OCI-M1 (cell line): ENCODE measurements at places on chromosomes 13 and 19.

DNA sequence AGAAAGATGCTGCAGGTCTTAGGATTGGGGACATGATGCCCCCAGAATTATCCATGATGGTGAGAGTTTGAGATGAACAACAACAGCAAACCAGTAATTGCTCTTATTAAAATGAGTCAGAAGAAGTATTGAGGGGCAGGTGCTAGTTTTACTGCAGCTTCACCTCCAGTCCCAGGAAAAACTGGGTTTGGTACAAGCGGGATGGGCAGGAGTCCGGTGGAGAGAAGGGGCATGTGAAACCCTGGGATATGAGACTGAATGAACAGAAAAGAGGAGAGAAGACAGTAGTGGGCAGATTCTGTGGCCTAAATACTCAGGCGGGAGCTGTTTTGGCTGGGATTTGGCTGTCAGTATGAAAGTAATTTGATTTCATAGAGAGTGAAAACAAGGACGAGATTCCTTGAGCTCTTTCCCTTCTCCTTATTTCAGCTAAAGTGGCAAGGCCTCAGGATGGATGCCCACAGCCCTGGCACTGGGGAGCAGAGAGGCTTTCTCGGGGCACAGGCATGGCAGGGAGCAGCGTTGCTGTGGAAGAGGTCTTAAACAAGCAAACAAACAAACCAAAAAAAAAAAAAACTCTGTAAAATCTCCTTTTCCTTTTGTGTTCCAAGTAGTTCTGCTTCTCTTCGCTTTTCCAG, 30.7 kb downstream of the NFIX start:
- DNase-seq, result no peak

- DNase-seq, result peak; percentile 69
These were observed 207.5 kb downstream of the KCNRG start for GRCh38 chr13:50222569-50223332.

- no peak for DNase-seq
These were observed 12.6 kb upstream of the ZNF681 start for GRCh38 chr19:23771316-23771715.

DNA sequence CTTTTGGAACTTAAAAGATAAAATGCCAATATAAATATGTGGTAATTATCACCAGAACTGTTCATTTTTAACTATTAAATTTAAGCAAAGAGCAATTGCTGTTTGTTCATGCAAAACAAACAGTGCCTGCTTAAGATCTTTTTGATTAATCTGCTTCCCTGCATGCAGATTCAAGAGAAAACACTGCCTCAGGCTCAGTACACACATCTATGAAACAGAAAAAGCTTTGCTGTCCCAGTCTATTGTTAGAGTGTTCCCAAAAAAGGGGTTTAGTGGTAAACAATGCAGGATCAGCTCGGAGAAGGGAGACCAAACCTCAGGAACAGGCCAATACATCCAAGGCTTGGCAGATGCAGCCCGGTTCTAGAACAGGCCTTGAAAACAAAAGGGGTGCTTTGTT, 49.3 kb upstream of the TDRD3 start:
- DNase-seq, result no peak

- DNase-seq, result no peak
These were observed 2.0 kb downstream of the LMTK3 start for GRCh38 chr19:48509467-48510194.

DNA sequence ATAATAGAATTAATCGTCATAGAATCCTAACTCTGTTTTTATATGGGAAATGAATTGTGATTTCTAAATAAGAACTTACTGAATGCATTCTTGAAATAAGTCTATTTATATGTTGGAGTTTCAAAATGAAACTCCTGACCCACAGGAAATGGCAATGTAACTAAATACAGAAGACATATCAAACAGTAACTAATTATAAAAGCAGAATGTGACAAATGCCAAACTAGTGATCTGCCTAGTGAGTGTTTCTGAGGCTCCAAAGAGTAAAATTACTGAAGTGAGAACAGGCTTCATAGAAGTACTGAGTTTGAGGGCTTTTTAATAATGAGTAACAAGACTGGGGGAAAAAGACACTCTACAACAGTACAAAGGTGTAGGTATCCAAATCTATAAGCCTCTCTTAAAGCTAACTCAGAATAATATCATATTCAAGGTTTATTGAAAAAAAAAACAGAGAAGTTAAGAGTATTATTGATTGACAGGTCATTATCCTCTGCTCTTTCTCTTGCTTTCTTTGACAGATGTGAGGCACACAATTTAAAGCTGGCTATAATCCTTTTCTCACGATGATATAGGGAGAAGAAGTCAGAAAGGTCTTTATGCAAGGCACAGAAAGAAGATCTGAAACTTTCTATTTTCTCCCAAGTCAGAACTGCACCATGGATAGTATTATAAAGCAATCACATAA, 17.4 kb upstream of the ATXN8OS start:
- DNase-seq, result no peak

GRCh38 chr13:48493851-48494250, 39.0 kb downstream of the RCBTB2 start:
- DNase-seq, result no peak

DNA sequence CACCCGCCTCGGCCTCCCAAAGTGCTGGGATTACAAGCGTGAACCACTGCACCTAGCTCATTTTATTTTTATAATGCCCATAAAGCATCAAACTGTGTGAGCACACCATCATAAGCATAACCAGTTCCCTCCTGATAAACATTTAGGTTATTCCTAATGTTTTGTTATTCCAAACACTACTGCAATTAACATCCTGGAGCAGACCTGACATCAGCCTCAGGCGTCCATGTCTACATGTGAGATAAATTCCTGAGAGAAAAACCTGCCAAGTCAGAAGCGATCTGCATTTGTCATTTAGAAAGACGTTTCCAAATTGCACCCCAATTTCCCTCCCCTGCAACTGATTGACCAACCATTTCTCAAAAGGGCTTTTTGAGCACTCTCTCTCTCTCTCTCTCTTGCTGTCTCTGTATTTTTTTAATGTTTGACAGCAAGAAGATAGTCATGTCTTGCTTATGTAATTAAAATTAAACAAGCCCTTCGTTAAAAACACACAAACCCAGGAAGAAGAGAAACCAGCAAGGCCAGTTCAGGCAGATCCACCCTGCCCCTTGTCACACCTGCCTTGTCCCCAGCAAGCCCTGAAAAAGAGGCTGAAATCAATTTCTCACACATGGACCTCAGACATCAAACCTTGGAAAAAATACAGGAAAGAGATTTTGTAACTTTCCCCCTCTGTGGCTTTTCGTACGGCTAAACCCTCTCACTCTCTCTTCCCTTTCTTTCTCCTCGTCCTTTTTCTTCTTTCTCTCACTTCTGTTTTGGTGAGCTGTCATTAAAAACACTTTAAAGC, 9.9 kb downstream of the LYPD3 start:
- DNase-seq, result no peak

DNA sequence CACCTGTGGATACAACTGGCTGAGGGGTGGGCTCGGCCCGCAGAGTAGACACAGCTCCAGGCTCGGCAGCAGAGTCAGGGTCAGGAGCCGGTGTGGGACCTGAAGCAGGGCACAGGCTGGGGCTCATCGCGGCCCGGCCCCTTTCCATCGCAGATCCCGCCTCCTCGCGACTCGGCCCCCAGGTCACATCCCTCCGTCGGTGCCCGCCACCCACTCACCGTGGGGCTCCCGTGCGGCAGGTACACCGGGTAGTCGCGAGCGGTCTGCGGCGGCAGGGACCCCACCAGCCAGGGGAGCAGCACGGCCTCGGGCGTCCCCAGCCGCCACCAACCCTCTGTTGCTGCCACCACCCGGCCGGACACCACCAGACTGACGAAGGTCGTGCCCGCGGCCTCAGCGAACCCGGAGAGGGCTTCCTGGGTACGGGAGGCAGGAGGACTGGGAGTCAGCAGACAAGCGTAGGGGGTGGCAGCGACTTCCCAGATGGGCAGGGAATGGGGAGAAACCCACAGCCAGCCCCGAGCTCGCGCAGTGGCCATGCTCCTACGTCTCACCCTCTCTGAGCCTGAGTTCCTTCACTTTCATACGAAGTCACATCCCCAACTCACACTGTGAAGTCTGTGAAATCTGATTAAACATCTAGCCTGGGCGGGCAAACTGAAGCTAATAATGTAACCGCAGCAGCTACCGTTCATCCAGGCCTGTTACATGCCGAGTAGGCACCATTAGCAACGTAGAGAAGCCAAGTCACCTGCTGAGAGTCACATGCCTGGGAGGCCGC, 3.7 kb downstream of the FUZ start:
- DNase-seq, result no peak

GRCh38 chr19:42099336-42099925, 23.5 kb downstream of the ZNF574 start:
- no peak for DNase-seq

- no peak for DNase-seq
These were observed 219.6 kb downstream of the RAP2A start for GRCh38 chr13:97653443-97654140.

- DNase-seq, result peak; percentile 95
These were observed 29.4 kb downstream of the SPC24 start for GRCh38 chr19:11125994-11126685.

GRCh38 chr19:17560205-17560595, 4.8 kb downstream of the COLGALT1 start:
- no peak for DNase-seq

DNA sequence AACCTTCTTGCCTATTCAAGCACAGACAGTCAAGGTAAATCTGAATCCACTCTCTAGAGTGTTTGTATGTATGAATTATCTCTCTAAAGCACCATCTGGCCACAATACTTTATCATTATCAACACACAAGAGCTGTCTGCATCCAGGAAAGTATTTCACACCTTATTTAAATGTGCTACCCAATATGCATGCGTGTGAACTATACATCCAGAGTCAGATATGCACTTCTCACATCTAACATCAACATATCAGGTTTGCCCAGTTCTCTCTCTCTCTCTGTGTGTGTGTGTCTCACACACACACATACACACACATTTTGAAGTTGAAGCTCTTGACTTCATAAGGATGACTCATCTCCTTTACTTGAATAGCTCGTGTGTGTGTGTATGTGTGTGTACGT, 697.5 kb upstream of the PCDH20 start:
- DNase-seq, result no peak

- no peak for DNase-seq
These were observed 69.9 kb downstream of the SLITRK6 start for GRCh38 chr13:85729296-85729695.

- no peak for DNase-seq
These were observed 657.4 kb upstream of the ATXN8OS start for GRCh38 chr13:69450245-69450644.

- no peak for DNase-seq
These were observed 475.1 kb downstream of the FOXO1 start for GRCh38 chr13:40191186-40191980.

- no peak for DNase-seq
These were observed 7.0 kb downstream of the ZSCAN5C start for GRCh38 chr19:56209091-56209490.

DNA sequence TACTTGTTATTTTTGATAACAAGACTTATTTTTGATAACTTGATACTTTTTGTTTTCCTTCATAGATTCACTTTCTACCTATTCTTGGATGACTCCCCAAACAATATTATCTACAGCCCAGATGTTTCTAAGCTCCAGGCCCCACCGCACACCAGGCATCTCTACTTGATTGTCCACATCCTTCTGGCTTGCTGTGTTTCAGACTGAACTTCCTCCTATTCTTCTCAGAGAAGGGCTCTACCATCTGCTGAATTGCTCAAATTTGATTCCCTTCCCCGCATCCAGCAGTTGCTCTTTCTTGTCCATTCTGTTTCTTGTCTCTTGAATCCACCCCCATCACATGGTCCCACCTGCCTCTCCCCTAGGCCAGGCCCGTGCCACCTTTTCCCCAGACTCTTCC, 13.0 kb downstream of the NUDT15 start:
- no peak for DNase-seq

DNA sequence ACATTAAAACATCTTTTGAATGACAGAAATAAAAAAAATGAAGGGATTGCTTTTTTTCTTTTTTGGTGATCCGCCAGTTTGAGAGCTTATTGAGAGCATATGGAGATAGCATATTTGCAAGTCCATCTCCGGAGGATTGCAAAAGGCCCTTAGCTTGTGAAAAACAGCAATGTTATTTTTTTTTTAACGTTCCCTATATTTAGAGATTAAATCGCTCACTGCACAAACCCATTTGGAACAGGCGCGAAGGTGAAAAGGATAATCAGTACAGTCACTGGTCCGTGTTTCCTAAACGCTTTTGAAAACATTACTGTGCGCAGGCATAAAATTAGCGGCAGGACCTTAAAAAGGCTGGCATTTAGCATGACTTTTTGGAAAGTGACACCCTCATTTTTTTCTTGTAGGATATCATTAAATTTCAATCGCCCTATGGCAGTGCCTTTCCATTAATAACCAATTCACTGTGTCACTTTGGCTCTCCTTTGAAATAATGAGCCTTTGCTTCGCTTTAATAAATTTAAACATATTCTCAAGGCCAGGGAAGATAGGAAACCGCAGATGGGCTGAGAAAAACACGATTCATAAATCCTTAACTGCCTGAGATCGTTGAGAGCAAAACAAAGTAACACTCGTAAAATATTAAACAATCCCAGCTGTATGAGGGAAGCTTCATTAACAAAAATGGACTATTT, 342.2 kb downstream of the DACH1 start:
- no peak for DNase-seq

GRCh38 chr13:97255515-97256021, 33.4 kb downstream of the MBNL2 start:
- peak; percentile 87 for DNase-seq

DNA sequence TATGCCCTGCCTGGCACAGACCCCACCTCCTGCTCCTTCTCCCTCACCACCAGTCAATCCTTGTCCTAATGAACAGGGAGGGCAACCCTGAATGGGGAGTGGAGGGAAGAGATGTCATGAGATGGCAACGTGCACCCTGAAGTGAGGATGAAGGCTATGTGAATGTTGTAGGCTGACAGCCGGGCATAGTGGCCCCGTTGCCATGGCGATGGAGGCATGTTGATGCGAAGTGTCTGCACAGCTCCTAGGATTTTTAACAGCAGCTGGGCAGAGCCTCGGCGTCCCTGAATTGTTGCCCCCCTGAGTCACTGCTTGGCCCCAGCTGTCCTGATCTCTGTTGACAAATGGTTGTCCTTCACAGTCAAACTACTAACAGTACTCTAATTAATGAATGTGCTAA, 4.8 kb upstream of the ALOX5AP start:
- DNase-seq, result no peak

DNA sequence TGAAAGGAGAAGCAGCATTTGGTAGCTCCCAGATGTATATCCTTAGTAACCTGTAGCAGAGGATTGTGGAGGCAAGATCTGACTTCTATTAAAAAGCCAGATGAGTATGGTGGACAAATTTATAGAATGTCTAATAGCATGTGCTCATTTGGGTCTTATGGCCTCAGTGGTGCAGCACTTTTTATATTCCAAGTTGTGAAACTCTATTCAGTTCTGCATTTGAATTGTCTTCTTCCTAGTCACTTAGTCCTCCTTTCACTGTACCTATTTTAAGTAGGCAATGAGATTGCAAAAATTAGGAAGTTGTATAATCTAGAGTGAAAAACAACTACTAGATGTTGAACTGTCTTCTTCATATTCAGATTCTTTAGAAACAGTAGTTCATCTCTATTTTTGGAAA, 412.5 kb upstream of the PCDH9 start:
- peak; percentile 57 for DNase-seq

- DNase-seq, result peak; percentile 25
These were observed 1.4 kb upstream of the ATP8B3 start for GRCh38 chr19:1813192-1814182.
